ENCODE measurements at places on chromosomes 7 and 10. TPM values are rescaled to one million over a fixed set of nuclear protein-coding genes. Genes with fewer than 3 reads are reported as not detected.

The NKX2-3 gene
- total RNA-seq, result not detected

The FAM25A gene
- total RNA-seq, result not detected

The MALRD1 gene
- total RNA-seq, result not detected

The CAV1 gene
- 1.9 TPM for total RNA-seq

The STEAP4 gene
- total RNA-seq, result not detected
